RWPE2 (cell line): ENCODE measurements at places on chromosomes 3 and 15.

DNA sequence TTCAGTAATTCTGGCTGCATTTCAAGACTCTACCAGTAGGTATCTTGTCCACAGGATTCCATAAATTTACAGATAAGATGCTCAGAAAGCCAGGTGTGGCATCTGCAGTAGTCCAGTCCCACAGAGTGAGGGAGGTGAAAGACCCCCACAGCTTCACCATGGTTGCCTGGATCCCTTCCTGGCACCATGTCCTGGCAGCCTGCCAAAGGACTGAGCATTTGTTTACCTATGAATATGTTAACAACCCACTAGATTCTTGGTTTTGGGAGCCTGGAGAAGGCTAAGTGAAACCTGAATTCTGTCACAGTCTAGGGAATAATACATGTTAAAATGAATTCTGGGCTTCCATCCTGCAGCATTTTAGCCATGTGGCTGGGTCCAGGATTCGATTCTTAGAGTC, 14.9 kb downstream of the CHST2 start:
- DNase-seq, result no peak

DNA sequence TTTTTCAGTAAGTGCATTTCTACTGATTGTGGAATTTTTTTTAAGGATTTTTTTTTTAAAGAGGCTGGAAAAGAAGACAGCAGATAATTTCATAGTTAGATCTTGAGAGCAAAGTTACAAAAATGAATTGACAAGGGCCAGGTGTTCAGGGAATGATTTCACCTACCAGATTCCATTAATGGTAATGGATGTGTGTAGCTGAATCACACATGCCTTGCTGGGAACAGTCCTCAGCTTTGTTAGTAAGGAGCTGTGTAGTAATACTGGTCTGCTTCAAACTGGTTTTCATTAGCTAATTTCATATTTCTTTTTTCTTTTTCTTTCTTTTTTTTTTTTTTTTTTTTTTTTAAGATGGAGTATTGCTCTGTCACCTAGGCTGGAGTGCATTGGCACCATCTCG, 16.0 kb downstream of the NR1D2 start:
- no peak for DNase-seq

DNA sequence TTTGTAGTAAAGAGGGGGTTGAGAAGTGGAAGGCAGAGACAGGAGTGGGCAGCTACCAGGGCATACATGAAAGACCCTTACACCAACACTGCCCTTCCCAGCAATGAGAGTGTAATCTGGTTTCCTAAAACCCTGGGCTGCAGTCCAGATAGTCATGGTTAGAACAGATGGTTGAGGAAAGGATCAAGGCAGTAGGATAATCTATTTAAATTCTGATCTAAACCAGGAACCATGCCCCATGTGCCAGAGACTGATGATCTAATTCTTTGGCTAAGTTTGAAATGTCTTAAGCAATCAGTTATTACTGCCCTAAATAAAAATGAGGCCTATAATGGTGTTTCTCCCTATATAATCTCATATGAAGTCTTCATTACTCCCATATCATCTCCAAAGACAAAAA, 59.6 kb downstream of the PRTG start:
- no peak for DNase-seq

DNA sequence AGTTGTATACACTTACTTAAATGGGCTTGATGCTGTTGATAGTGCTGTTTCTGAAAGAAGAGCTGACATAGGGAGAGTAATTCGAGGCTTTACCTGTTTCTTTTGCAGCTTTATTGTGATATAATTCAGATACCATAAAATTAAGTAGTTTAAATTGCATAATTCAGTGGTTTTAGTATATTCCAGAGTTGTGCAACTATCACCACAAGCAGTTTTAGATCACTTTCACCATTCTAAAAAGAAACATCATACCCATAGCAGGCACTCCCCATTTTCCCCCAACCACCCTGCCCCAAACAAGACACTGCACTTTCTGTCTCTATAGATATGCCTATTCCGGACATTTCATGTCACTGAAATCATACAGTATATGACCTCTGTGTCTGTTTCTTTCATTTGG, 98.5 kb downstream of the MTHFS start:
- no peak for DNase-seq

DNA sequence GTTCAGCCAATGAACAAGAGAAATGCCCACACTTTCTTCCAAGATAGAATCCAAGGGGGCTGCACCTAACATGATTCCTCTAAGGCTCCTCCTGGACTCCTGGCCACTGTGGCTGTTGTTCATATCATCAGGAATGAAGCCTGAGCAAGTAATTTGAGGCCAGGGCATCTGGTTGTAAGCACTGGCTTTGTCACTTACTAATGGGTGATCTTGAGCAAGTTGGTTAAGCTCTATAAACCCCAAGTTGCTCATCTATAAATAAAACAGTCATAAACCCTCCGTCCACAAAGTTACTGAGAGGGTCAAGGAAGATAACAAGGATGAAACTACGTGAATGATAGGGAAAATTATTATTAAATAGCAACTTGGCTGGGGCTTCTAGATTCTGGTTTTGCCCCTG, 58.3 kb downstream of the CDC25A start:
- DNase-seq, result no peak

DNA sequence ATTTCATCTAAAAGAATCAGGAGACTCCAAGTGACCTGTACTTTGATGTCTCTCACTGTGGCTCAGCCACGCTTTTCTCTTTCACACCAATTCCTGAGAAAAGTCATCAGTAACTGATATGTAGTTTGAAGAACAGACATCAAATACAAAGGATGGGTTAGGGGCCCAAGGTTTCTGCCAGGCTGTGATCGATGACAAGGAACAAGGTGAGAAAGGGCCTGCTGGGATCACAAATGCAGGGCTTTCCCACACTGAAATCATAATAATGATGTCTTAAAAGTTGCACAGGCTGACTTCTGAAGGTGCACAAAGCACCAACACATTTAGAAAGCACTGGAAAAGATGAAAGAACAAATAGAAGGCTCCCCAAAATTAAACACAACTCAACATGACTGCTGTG, 396.9 kb downstream of the MAGI1 start:
- DNase-seq, result no peak
